Vagina (tissue), 2 donors: ENCODE measurements at places on chromosomes 12 and 14.

GRCh38 chr14:54169254-54169924 lies 212.8 kb upstream of the BMP4 start:
- no peak for DNase-seq

GRCh38 chr12:77954206-77954555 lies 123.5 kb downstream of the NAV3 start:
- no peak for DNase-seq

DNA sequence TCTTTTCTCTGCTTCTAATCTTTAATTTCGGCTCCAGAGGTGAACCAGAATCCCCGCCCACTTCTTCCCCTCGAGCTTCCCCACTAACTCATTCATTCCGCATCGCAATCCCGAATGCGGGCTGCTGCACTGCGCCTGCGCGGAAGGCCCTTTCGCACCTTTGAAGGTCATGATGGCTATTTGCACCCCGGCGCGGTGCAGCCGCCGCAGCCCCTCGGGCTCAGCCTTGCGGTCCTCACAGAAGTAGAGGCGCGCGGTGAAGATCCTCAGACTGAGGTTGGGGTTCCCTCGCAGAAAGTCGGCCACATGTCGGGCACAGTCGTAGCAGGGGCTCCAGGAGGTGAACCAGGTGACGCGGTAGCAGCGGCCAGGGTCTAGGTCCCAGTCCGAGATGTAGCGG lies 7.6 kb downstream of the AICDA start:
- no peak for DNase-seq

DNA sequence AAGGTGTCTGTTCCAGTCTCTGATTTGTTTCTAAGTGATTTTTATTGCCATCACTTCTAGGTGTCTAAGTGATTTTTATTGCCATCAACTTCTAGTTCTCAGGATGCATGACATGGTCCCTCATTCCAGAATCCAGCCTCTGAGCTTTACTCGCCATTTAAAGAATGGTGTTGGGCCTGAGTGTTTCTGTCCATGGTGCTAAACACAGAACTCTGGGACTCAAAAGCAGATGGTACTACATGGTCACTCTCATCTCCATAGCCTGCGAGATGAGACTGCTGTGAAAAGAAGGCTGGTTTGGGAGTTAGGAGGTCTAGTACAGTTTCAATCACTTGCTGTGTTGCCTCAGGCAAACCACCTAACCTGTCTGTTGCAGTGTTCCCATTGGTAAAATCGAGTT lies 276.6 kb downstream of the NRXN3 start:
- DNase-seq = no peak

GRCh38 chr14:68146818-68147217 lies 327.2 kb downstream of the RAD51B start:
- no peak for DNase-seq

- DNase-seq = no peak
These were observed 1.3 kb upstream of the TEDC1 start for GRCh38 chr14:105489542-105490266.

- no peak for DNase-seq
These were observed 325.9 kb upstream of the LRFN5 start for GRCh38 chr14:41280745-41281144.

DNA sequence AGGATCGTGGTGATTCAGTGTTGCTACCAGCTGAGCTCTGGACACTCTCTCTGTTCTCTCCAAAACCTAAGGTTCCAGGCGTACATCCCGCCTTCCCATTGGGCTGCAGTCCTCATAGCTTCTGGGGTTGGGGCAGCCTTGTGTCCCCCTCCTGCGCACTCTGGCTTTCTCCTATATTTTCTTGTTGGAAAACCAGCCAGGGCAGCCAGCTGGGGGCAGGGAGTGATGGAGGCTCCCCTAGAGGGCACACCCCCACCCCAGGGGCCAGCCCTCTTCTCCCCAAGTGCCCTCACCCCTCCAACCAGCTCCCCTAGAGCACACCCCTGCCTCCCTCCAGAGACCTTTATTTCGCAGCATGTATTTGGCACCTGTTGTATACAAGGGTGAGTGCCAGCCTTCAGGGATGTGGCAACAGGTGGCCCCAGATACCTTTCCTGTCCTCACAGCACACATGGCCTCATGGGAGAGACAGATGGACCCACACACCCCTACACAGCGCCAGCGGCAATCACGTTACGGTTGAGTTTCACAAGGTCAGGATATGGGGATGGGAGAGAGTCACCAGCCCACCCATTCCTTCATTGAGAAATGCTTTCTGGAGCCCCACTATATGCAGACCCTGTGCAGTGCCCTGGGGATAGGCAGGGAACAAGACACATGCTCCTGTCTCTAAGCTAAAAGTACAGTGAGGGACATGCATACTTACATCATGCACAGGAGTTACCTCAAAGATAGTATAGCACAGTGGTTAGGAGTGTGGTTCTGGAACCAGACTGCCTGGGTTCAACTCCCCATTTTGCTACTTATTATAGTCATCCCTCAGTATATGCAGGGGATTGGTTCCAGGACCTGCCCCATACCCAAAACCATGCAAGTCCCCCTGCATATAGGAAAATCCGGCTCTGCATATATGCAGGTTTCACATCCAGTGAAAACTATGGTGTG lies 141.1 kb downstream of the PHETA1 start:
- no peak for DNase-seq

DNA sequence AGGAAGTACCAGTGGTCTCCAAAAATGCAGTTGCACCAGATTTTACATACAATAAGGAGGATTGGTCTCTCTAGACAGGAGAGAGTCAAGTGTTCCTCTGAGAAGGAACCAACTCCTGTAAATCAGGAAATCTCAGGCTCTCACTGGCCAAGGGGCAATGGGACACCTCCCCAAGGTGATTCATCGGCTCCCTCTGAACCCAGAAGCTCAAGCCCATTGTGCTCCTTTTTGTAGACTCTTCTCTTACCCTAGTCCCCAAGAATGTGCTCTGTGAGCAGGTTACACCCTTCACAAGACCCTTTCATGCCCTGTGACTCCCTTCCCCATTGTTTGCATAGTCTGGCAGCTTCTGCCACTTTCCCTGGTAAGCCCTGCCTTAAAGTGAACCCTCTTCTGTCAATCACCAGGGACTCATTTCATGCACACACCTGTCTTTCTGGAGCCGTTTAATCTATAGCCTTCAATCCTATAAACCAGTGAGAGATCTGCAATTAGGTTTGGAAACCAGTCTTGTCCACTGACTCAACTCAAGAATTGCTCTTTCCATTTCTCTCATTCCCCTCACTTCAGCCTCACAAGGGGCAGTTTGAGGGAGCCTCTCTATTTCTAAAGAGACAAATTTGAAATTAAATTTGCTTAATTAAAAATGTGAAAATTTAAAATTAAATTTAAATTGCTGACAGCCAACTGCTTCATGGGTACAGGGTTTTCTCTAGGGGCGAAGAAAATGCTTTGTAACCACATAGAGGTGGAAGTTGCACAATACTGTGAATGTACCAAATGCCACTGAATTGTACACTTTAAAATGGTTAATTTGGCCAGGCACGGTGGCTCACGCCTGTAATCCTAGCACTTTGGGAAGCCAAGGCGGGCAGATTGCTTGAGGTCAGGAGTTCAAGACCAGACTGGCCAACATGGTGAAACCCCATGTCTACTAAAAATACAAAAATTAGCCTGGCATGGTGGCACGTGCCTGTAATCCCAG lies 38.3 kb upstream of the LTA4H start:
- no peak for DNase-seq

GRCh38 chr12:18345021-18345735 lies 83.9 kb downstream of the PIK3C2G start:
- DNase-seq = no peak

DNA sequence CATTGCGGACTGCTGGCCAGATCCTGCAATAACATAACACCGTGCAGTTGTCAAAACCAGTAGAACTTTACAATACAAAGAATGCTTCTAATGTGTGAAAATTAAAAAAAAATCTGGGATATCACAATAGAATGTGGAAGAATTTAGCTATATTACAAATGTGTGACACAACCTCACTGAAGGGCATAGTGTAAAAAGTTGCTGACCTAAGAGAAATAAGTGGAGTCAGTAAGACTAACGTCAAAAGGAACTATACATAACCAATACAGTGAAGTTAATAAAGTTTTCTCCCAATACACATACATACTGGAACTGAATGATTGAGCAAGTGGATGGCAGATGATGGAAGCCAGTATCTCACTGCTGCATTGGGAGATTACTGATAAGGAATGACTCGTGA lies 12.4 kb downstream of the OR6C74 start:
- no peak for DNase-seq

- DNase-seq = no peak
These were observed 448.1 kb downstream of the NPAS3 start for GRCh38 chr14:33386781-33387180.

GRCh38 chr14:22875748-22876319 lies 4.3 kb downstream of the LRP10 start:
- DNase-seq = no peak

GRCh38 chr14:33218026-33218425 lies 279.3 kb downstream of the NPAS3 start:
- no peak for DNase-seq
